ENCODE measurements at places on chromosomes 16 and 17.

DNA sequence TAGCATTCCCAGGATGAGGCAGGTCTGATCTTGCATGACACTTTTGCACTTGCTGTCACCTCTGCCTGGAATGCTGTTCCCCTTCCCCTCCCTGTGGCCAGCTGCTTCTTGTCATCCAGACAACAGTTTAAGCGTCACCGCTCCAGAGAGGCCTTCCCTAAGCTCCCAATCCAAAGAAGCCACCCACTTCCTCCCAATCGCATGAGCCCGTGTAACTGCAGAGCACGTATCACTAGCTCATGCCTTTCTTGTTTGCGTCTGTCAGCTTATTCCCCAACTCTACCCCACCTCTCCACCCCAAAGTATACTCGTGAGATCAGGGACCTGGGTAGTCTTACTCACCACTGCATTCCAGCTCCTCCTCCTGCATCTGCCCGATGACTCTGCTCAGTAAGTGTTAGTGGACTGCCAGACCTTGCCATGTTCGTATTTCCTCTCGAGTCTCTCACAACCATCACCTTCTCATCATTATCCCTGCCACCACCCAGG is 92.8 kb downstream of the GAS7 start:
- peak; percentile 97 for DNase-seq

GRCh38 chr16:27779641-27780164 is 229.8 kb downstream of the KATNIP start:
- peak; percentile 21 for DNase-seq

- no peak for DNase-seq
Measured at GRCh38 chr17:7295230-7296180, 1.1 kb upstream of the YBX2 start.

- DNase-seq, result no peak
Measured at GRCh38 chr17:40378966-40379365, 14.4 kb upstream of the GJD3 start.

- DNase-seq, result no peak
Measured at GRCh38 chr17:79866791-79867518, 27.7 kb upstream of the CBX4 start.

DNA sequence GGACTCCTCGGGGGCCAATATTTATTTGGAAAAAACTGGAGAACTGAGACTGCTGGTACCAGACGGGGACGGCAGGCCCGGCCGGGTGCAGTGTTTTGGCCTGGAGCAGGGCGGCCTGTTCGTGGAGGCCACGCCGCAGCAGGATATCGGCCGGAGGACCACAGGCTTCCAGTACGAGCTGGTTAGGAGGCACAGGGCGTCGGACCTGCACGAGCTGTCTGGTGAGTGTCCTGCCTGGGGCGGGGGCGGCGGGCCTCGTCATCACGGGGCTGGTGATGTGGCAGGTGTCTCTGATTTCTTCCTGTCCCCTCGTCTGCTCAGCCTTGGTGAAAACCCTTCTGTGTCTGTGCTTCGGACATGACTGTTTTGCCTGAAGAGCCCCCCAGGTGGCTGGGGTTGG is 5.7 kb downstream of the METRNL start:
- no peak for DNase-seq

DNA sequence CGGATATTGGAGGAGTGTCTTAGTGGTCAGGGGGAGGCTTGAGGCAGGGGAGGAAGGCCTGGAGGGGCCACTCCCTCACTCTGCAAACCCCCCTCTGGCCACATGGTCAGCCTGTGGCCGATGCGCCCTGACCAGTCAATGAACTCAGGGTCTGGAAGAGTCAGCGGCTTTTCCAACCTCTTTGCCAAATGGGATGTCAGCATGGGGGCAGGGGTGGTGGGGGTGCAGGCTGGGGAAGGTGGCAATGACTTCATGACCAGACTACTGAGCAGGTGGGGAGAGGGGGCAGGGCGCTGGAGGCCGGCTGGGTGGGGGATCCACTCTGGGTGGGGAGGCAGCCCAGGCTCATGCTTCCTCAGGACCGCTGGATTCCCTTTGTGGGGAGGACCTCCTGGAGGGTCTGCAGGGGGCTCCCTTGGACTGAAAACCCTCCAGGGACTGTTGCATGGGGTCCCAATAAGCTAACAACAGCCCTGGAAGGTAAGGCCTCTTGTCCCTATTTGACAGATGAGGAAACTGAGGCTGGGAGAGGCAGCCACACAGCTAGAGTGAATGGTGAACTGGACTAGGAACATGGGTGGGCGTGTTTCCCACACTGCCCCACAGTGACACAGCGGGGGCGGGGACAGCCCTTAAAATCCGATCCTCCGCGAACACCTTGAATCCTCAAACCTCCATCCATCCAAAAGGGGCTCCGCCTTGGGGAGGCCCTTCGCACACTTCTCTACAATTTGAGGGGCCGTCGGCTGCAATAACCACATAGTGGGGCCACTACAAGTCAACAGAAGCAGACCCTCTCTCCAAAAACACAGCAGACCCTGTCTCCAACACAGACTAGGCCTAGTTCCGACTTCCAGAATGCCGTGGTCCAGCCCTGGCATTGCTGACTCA is 81.0 kb upstream of the TOB1 start:
- no peak for DNase-seq

GRCh38 chr17:77779711-77780539 is 178.6 kb upstream of the TNRC6C start:
- peak; percentile 72 for DNase-seq

DNA sequence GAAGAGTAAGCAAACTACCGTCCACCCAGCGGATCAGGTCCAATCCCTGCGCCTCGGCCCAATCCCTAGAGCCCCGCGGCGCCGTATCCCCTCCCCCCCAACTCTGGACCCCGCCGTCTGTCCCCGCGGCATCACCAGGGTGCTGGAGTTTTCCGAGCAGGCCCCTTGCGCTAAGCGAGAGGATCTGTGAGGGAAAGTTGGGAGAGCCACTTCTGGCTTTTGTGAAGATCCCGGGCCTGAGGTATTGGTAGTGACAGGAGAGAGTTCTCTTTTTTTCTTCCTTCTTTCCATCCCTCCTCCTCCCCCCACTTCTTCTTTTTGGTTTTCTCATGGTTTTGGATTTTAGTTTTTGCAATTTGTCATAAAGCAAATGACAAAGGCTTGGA is 3.5 kb upstream of the DLX4 start:
- DNase-seq, result no peak

- DNase-seq, result no peak
Measured at GRCh38 chr17:79672496-79672895, 58.2 kb upstream of the ENPP7 start.

DNA sequence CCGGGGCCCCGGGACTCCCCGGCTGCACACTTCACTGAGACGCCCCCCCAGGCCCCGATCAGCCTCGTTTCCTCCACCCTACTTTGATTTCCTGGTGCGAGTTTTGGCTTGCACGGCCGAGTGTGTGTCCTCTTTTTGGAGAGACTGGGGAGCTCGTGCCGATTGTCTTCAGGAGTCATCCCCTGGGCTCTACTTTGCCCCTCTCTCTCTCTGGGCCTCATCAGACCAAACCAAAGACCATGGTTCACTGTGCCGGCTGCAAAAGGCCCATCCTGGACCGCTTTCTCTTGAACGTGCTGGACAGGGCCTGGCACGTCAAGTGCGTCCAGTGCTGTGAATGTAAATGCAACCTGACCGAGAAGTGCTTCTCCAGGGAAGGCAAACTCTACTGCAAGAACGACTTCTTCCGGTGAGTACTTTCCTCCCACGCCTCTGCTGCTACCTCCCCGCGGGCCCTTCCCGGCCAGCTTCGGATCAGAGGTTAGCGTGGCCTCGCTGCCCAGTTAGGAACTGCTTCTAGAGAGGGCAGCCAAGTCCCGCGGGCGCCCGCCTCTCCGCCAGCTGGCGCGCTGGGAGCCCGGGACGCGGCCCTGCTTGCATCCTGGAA is 787 bp downstream of the LHX1 start:
- DNase-seq, result no peak

GRCh38 chr17:21202512-21202911 is 11.4 kb downstream of the TMEM11 start:
- DNase-seq, result no peak

- DNase-seq, result no peak
Measured at GRCh38 chr16:26993511-26993910, 73.2 kb upstream of the C16orf82 start.

GRCh38 chr17:15384142-15384787 is 42.9 kb upstream of the TEKT3 start:
- DNase-seq, result peak; percentile 65

DNA sequence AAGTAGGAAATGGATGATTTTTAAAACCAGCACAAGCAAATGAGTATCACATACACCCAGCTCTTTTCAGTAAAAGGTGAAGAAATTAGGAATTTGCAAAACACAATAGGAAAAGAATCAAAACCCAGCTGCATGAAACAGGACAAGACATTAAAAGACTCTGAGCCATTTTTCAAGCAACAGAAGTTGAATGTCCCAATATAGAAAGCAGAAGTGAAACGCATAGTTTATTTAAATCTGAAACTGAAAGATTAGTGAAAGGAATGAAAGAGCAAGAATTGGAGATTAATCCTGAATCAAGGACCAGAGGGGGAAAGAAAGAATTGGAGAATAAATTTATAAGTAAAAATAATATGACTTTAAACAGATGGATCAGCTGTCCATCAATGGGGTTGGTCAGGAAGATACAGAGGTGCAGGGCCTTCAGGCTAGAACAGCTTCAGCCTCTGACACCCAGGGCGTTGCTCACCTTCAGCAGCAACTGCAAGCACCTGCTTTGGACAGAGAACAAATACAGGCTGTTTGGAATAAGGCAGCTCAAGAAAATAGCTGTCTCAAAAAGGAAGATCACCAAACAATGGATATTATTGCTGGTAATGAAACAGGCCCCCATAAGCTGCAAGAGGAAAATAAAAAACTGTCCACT is 3.9 kb upstream of the ARHGAP17 start:
- no peak for DNase-seq
